ENCODE measurements at places on chromosomes 13 and 19. TPM values are rescaled to one million over a fixed set of nuclear protein-coding genes. Genes with fewer than 3 reads are reported as not detected.

Gene SIGLEC9
- total RNA-seq = not detected

Gene GPR12
- not detected for total RNA-seq

DNA sequence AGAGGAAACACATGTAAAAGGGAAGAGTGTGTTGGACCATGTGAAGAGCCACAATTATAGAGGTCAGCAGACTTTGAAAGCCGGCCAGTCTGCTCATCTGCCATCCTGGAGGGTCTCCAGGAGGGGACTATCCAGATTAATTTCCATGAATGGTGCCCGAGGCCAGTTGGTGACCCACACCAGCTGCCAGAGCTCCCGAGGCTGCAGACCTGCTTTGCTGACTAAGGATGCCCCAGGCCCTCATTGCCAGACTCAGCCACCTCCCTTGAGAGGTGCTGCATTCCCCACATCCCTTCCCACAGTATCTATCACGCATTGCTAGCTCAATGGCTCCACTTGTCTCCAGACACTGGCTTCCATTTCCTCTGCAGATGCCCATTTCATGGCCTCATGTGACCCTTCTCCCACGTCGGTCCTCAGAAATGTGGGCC is 110.3 kb downstream of the NALCN start:
- DNase-seq = no peak

- no peak for DNase-seq
Observed at GRCh38 chr19:30911491-30911890, 437.7 kb downstream of the TSHZ3 start.

GRCh38 chr19:7808108-7808507 is 21.9 kb upstream of the EVI5L start:
- no peak for DNase-seq

DNA sequence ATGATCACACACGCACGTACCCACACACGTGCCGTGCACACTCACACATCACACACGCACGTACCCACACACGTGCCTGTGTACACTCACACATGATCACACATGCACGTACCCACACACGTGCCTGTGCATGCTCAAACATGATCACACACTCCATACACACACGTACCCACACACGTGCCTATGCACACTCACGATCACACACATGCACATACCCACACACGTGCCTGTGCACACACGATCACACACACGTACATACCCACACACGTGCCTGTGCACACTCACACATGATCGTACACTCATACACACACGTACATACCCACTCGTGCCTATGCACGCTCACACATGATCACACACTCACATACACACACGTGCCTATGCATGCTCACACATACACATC is 86.8 kb downstream of the RAB20 start:
- DNase-seq = no peak

GRCh38 chr19:55635334-55635717 is 5.5 kb upstream of the ZNF580 start:
- DNase-seq = no peak

DNA sequence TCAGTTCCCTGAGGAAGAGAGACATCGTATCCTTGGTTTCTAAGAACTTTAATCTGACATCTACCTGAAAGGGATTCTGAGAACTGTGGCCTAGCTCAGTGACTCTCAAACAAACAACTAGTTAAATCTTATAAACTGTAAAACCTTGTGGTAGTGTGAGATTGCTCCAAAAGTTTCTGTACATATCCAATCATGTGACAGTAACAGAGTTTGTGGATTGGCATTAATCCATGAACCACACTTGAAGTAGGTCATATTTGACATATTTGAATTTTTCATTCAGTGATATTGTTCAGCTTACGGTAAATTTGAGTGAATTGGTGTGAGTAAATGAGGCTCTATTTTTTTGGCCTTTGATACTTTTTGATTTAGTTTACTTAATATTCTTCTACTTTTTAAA is 15.0 kb downstream of the TDRD3 start:
- no peak for DNase-seq

Data from HCT116 (cell line).